ENCODE measurements at places on chromosomes 13 and 19.

DNA sequence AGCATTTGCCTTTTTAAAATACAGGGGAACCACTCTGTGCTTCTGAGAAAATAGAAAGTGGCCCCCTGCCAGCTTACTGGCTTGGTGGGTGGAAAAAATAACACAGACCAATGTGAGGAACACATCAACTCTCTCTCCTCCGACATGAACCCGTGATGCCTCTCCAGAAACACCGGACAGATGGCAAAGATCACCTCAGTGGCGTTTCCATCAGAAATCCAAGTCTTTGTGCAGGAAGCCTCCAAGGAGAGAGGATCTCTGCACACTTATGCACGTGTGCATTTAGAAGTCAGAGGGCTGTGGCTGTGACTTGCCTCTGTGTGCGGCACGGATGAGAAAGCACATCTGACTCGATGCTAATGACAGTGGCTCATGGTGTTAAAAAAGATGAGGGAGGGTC is 112.3 kb upstream of the KLF12 start:
- no peak for DNase-seq

DNA sequence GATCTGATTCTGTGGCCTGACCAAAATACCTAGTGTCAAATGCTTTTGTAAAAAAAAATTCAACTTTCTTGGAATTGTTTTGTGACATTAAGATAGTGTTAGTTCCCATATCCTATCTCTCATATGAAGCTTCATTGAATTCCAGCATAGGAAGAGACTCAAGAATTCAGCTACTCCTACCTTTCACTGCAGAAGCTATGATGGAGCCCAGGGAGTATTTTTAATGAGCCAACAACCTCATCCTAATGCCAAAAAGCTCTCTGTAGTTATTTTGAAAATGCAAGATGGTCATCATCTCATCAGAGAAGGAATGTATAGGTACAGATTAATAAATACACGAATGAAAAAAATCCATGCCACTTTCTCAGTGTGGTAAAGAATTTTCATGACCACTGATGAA is 431.2 kb upstream of the SGCG start:
- no peak for DNase-seq

GRCh38 chr13:23289917-23290357 is 109.2 kb downstream of the SGCG start:
- no peak for DNase-seq

- no peak for DNase-seq
Observed at GRCh38 chr13:87893186-87893585, 222.0 kb downstream of the SLITRK5 start.

DNA sequence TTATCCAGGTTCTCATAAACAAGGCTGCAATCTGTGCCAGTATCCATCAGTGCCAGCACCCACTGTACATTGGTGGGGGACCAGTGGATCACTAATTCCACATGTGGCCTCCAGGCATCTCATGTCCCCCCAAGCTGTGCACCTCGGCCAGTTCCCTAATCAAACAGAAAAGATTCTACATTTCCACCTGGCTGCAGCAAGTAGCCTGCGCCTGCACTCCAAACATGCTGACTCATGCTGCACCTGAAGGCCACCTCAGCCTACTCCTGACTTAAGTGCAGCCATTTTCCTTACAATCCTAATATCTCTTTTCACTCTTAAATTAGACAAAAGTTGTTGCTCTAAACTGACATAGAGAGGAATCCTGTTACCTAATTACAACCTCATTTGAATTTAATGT is 729.4 kb upstream of the MIR17HG start:
- no peak for DNase-seq

GRCh38 chr19:51179256-51179655 is 37.2 kb downstream of the SIGLEC7 start:
- no peak for DNase-seq

DNA sequence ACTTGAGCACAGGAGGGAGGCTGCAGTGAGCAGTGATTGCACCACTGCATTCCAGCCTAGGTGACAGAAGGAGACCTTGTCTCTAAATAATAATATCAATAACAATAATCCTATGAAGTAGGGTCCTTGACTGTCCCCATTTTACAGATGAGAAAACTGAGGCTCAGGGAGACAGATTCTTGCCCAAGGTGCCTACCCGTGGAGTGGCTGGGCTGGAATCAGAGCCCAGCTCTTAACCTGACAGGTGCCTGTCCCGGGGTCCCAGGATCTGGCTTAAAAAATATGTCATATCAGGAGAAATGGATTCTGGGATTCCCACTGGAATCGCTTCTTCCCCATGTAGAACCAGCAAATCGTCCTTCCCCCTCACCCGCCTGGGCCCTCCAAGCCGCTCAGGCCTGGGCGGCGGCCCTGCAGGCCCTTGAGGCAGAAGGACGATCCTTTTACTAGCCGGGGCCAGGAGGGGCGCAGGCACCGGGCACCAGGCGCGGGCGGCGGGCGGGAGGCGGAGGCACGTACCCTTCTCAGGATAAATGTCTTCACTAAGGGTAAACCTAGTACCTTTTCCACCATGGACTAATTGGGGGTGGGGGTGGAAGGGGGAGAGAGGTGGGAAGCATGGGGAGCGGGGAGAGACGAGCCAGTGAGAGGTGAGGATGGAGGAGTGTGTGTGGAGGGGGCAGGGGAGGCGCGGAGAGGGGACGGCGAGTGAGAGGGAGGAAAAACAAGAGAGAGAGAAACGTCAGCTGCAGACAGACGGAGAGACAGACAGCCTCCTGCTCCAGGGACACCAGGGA is 60.6 kb downstream of the COLGALT1 start:
- DNase-seq, result no peak

DNA sequence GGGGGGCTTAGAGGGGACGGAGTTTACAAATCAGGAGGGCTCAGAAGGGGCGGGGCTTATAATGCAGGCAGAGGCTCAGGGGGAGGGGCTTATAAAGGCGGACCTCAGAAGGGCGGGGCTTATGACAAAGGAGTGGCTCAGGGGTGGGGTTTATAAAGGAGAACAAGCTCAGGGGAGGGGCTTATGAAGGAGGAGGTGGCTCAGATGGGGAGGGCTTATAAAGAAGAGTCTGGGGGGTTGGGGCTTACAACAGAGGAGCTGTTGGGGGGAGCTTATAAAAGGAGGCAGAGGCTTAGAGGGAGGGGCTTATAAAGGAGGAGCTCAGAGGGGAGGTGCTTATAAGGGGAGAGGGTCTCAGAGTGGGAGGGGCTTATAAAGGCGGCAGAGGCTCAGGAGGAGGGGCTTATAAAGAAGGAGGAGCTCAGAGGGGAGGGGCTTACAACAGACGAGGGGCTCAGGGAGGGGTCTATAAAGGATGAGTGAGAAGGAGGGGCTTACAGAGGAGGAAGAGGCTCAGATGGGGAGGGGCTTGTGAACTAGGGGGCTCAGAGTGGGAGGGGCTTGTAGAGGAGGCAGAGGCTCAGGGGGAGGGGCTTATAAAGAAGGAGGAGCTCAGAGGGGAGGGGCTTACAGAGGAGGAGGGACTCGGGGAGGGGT is 1.0 kb downstream of the SMIM24 start:
- DNase-seq, result no peak

- DNase-seq, result no peak
Observed at GRCh38 chr13:97282705-97283104, 60.6 kb downstream of the MBNL2 start.

GRCh38 chr19:45100846-45101252 is 7.9 kb downstream of the PPP1R37 start:
- peak; percentile 76 for DNase-seq

DNA sequence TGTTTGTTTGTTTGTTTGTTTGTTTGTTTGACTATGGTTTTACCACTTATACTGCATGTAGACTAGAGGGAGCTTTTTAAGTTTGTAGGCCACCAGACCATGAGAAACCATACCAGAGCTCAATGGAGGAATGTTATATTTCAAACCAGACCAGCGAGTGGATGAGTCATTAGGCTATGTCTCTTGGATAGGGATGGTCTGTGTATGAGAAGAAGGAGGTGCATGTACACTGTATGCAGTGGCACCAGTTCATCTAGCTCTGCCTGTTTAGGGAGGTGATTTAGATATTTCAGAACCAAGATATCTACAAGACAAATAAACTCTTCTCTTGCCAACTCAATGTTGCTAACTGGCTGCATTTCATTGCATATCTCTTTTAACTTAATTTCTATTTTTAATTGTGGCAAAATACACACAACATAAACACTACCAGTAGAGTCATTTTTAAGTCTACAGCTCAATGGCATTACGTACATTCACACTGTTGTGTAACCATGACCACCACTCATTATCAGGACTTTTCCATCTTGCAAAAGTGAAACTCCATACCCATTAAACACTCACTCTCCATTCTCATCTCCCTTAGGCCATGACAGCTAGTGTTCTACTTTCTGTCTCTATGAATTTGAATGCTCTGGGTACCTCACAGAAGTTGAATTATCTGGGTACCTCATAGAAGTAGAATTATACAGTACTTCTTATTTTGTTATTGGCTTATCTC is 29.2 kb downstream of the SYDE1 start:
- peak; percentile 93 for DNase-seq

- DNase-seq, result peak; percentile 88
Observed at GRCh38 chr19:51687791-51688670, 5.1 kb upstream of the SPACA6 start.

- no peak for DNase-seq
Observed at GRCh38 chr13:112947796-112948195, 21.2 kb upstream of the MCF2L start.

GRCh38 chr19:7931221-7932061 is 5.5 kb upstream of the CTXN1 start:
- no peak for DNase-seq

- DNase-seq, result peak; percentile 18
Observed at GRCh38 chr13:50584856-50585580, 258.5 kb downstream of the DLEU7 start.

GRCh38 chr19:3024870-3025548 is 4.1 kb downstream of the TLE2 start:
- peak; percentile 18 for DNase-seq

- DNase-seq, result no peak
Observed at GRCh38 chr19:719636-720344, 11.1 kb downstream of the PALM start.

- no peak for DNase-seq
Observed at GRCh38 chr13:41678249-41678648, 220.9 kb downstream of the RGCC start.

Data from mesenchymal stem cell (in vitro differentiated cells and primary cell).